Omental fat pad (tissue), 4 donors: ENCODE measurements at places on chromosomes 3 and 15. TPM values are rescaled to one million over a fixed set of nuclear protein-coding genes. Genes with fewer than 3 reads are reported as not detected.
A peak's percentile ranks its signal among the peaks of the same experiment; 100 is the strongest.

DNA sequence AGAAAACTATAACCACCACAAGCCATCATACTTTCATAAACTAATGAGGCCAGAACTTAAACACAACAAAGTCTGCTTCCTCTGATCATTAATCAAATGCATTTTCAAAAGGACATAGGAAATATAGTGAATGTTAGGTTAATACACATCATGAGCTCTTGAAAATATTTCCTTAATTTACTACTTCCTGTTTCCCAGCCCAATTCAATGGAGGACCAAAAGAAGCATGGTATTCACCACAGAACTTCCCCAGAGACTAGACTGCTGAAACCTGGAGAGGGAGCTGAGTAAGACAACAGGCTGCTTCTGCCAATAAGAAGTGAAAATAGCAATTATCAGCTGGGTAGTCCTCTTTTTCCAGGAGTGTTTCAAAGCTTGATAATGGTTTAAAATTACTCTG lies 250.3 kb downstream of the ULK4 start:
- DNase-seq: no peak

- no peak for DNase-seq
These were observed 419.6 kb upstream of the TGFBR2 start for GRCh38 chr3:30186741-30187219.

Gene DAZL
- total RNA-seq: not detected

DNA sequence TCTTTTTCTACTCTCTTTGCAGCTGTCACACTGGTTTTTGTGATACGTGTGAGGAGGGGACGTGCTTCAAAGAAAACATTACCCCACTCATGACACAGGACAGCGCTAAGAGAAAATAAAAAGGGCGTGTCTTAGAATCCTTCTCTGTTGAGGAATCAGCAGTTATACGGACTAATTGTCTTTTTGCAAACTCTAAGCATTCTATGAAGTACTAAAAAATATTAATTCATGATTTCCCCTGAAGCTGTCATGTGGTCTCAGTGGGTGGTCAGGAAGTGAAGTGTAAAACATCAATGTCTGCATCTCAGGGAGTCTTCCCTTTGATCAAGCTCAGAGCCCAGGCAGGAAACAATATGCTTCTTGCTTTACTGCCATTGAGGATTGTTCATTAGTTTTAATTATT lies 117.5 kb upstream of the CRBN start:
- no peak for DNase-seq

Gene C15orf62
- 1.3 TPM for total RNA-seq

GRCh38 chr15:93048426-93048721 lies 40.6 kb downstream of the RGMA start:
- no peak for DNase-seq

- DNase-seq: no peak
These were observed 4.3 kb downstream of the GNB5 start for GRCh38 chr15:52186651-52187486.

Gene GPR156
- 0.48 TPM for total RNA-seq

Gene GPR149
- total RNA-seq: not detected

- peak; percentile 35 for DNase-seq
These were observed 172.7 kb upstream of the CTNNB1 start for GRCh38 chr3:41026394-41027177.

- DNase-seq: no peak
These were observed 292.1 kb downstream of the FGF12 start for GRCh38 chr3:192435241-192435640.

Gene BUB1B
- 0.82 TPM for total RNA-seq

- DNase-seq: no peak
These were observed 166.5 kb upstream of the ATP11B start for GRCh38 chr3:182626484-182627467.

GRCh38 chr15:53522991-53523390 lies 236.5 kb downstream of the WDR72 start:
- no peak for DNase-seq

DNA sequence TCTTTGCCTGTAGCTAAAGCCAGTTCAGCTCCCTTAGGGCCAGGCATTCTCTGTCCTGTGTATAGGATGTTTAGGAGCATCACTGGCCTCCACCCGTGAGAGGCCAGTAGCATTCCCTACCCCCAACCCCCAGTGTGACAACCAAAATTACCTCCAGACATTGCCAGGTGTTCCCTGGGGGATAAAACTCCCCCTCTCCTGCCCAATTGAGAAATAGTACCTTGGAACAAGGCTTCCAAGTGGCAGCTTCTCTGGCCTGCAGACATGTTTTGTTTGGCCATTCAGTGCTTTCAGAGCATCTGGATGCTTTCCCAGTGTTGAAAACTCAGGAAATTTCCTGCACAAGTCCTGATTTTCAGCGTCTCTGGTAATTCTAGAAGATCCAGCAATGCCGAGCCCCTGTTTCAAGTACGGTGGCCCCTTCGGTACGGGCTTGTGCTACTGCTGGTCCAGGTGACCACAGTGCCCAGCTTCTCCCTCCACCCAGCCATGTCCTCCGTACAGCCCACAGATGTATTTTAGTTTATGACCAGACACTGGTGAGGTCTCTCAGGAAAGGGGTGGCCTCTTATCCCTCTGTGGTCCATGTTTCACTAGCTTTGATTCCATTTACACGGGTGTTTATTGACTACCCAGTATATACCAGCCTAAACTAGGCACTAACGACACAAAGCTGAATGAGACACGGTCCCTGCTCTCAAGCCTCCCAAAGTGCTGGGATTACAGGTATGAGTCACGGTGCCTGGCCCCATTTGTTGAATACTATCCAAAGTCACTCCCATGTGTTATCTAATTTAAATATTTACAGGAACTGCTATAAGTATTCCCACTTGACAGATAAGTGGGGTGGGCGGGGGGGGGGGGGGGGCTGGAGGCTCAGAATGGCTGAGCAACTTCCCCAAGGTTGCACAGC lies 125.4 kb upstream of the RAD18 start:
- DNase-seq: no peak

- DNase-seq: no peak
These were observed 18.2 kb downstream of the FOXP1 start for GRCh38 chr3:71565316-71565715.

DNA sequence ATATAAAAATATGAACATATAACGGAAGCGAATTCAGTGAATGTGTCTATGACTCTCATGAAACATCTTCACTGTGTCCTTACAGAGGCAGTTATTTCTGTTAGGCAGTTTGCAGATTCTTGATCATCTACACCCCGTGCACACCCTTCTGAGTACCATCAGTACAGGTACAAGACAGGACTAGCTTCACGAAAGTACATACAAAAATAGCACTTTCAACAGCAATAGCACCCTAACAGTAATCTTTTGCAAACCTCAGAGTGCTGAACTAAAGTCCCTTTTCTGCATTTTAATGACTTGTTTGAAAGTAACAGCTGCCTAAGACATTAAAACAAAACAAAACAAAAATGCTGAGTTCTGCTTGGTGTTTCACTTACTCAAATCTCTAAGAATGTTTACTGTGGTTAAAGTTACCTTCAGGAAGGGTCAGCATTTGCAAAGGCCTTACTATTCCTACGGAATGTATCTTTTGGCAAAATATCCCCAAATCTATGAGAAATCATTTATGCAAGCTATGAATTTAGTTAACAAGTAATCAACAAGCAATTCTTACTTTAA lies 104.1 kb downstream of the CNTN3 start:
- no peak for DNase-seq

DNA sequence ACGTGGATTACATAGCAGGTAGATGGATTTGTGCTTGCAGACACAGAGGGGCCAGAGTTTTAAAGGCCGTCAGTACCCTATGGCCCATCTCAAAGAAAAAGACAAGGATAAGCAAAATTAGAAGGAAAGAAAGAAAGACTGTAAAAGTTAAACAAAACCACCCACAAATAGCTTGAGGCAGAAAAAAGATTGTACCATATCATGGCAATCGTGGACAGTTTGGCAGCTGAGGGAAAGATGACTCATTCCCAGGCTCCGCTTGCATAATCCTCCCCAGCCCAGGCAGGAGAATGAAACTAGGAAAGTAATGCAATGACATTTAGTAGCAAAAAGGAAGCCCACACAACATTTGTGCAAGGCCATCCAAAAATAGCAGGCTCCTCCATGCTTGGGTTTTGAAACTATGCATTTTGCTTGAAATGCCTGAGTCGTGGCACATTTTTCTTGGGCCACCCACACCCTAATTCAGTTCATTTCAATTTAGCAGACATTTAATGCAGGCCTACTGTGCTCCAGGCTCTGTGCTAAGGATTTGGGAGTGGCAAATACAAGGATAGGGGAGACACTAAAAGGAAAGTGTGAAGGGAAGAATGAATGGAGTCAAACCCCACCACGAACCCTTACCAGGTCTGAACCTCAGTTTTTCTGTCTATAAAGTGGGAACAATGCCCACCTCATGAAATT lies 40.9 kb upstream of the SMAD3 start:
- peak; percentile 60 for DNase-seq

Gene SERPINI2
- 2.7 TPM for total RNA-seq

GRCh38 chr3:191795196-191795595 lies 334.2 kb downstream of the PYDC2 start:
- DNase-seq: no peak

GRCh38 chr3:125960456-125961288 lies 8.3 kb upstream of the ROPN1B start:
- DNase-seq: no peak

- DNase-seq: no peak
These were observed 651.4 kb upstream of the NECTIN3 start for GRCh38 chr3:110420158-110420641.

Gene HYAL1
- 16.9 TPM for total RNA-seq

Gene GOLGA6B
- total RNA-seq: not detected

DNA sequence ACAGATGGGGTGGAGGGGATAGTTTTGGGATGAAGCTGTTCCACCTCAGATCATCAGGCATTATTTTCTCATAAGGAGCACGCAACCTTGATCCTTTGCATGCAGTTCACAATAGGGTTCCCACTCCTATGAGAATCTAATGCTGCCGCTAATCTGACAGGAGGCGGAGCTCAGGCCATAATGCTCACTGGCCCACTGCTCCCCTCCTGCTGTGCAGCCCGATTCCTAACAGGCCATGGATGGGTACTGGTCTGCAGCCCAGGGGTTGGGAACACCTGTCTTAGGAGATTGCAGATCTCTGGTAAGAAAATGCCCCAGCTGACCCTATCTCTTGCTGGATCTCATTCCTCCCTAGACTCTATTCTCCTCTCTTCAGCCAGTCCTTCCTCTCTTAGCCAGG lies 6.8 kb downstream of the CSTA start:
- DNase-seq: no peak

GRCh38 chr3:10440684-10441083 lies 64.7 kb downstream of the ATP2B2 start:
- DNase-seq: no peak

GRCh38 chr3:141677701-141678100 lies 60.4 kb upstream of the RNF7 start:
- DNase-seq: no peak

- DNase-seq: no peak
These were observed 362.2 kb downstream of the RBMS3 start for GRCh38 chr3:29643034-29643425.

Gene DGKG
- total RNA-seq: 3.4 TPM

DNA sequence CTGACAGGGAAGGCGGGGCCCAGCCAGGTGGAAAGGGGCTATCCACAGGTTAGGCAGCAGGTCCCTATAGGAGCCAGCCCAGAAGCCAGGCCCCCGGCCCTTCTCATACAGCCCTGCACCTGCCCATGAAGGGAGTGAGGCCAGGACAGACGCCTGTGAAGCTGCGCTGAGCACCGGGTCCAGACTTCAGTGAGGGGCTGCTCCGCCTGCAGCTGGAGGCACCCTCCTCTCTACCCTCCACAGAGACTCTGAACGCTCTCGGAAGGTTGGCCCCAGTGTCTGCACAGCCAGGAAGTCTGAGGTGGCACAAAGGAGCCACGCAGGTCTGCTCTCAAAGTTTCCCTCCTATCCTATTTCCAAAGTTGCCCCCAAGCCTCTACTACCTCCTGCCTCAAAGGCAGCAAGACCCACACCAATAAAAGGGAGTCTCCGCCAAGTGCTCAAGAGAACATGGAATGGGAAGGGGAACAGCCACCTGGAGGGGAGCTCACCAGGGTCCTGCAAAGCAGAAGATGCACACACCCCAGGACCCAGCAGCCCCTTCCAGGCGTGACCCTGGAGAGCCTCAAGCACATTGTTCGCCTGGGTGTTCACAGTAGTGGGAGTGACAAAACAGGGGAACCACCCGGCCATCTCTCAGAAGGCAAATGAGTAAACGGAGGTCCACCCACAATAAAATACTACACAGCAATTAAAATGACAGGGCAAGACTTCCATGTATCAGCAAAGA lies 19.5 kb downstream of the XXYLT1 start:
- DNase-seq: no peak

GRCh38 chr15:36024031-36024688 lies 478.2 kb upstream of the DPH6 start:
- DNase-seq: no peak

DNA sequence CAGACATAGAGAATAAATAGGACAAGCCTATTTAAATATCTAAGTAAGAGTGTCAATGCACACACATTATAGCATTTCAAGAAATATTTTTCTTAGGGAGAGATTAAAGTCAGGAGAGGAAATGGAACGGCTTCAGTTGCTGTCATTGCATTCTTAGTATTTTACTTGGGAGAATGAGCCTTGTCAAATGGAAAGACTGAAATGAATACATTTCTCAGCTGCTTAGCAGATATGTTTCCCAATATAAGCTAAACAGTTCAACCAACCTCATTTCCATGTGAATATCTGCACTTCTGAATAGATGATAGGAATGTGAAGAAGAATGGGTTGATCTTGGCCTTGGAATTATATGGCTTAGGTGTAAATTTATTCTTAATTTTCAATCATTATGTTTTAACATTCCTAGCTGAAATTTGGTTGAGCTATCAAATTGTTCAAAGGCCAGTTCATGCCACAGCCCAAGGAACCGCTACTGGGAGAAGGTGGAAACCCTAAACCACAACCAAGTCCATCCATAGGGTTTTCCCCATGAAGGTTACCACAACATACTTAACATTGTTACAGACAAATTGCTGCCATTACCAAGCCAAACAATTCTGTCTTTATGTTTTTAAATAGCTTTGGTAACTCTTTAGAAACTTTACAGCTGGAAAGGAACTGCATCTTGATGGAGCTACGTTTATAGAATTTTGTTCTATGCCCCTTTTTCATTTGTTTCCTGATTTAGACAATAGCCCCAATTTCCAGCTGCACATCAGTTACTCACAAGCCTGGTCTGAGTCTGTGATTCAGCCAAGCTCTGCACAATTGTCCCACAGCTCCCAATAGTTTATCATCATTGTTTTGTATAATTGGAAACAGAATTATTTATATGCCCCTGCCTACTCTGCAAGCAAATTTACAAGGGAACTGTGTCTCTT lies 459.6 kb downstream of the MECOM start:
- DNase-seq: no peak

- no peak for DNase-seq
These were observed 26.8 kb downstream of the EOGT start for GRCh38 chr3:68986496-68987208.

GRCh38 chr3:101780661-101781060 lies 1.6 kb downstream of the NXPE3 start:
- no peak for DNase-seq

Gene UCN2
- total RNA-seq: not detected
